ENCODE measurements at places on chromosomes 16 and 17.

DNA sequence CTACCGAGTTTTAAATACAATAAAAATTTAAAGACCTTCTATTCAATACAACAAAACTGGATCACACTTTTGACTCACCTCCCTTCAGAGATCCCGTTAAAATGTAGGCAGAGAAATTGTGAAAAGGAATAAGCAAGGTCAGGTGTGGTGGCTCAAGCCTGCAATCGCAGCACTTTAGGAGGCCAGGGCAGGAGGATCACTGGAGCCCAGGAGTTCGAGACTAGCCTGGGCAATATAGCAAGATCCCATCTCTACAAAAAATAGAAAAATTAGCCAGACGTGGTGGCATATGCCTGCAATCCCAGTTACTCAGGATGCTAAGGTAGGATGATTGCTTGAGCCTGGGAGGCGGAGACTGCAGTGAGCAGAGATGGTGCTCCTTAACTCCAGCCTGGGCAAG is 16.7 kb downstream of the CHST5 start:
- DNase-seq: no peak

- DNase-seq: no peak
Measured at GRCh38 chr16:4344983-4345835, 5.9 kb downstream of the PAM16 start.

DNA sequence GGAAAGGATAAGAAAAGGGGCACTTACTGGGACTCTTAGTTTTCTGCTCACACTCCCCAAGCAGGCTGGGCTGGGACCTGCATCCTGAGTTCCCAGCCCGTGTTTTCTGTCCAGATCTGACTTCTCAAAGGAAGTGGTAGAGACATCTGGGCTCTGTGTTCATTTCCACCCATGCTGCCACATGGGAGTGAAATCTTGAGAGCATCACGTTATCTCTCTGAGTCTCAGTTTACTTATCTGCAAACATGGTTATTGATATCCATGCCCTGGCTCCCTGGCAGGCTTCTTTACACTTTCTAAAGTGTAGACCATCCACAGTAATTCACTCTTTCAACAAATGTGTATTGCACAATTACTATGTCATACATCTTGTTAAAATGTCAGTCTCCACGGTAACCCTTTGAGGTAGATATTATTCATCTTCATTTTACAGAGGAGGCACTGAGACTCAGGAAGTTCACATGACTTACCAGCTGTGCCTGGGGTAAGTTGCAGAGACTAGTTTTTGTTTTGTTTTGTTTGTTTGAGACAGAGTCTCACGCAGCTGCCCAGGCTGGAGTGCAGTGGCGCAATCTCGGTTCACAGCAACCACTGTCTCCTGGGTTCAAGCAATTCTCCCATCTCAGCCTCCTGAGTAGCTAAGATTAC is 3.4 kb downstream of the ZNF688 start:
- peak; percentile 39 for DNase-seq

- DNase-seq: peak; percentile 75
Measured at GRCh38 chr17:4903051-4903818, at the start of gene CHRNE. CHRNE (minus strand) TSS chr17:4903098; CDS start chr17:4903063, 35 bp downstream.

- no peak for DNase-seq
Measured at GRCh38 chr16:75111514-75111940, 5.1 kb downstream of the LDHD start.

Data from Caki2 (cell line).